ENCODE measurements at places on chromosomes 4 and X. TPM values are rescaled to one million over a fixed set of nuclear protein-coding genes. Genes with fewer than 3 reads are reported as not detected.

TRIM75 gene
- total RNA-seq: not detected

TLR10 gene
- total RNA-seq: not detected

CSAG3 gene
- total RNA-seq: not detected

DNA sequence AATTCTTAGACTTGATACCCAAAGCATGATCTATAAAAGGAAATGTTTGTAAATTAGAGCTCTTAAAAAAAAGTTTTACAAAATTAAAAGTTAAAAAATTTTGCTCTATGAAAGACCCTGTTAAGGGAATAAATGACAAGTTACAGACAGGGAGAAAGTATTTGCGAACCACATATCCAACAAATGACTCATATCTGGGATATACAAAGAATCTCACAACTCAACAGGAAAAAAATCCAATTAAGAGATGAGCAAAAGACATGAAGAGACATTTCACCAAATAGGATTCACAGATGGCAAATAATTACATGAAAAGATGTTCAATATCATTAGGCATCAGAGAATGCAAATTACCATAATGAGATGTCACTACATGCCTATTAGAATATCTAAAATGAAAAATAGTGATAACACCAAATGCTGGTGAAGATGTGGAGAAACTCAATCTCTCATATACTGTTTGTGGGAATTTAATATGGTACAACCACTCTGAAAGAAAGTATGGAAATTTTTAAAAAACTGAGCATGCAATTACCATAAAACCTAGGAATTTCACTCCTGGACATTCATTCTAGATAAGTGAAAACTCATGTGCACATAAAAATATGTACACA is 100.8 kb upstream of the EOLA2 start:
- DNase-seq: no peak
- H3K27ac ChIP-seq: no peak overlapping the region
- no peak overlapping the region for H3K4me3 ChIP-seq
- no peaks in the 10 kb centered on the region for H3K36me3 ChIP-seq

NXF2B gene
- total RNA-seq: 1.3 TPM

PASD1 gene
- total RNA-seq: not detected

GRCh38 chr4:184262901-184263300 is 45.2 kb upstream of the ENPP6 start:
- no peaks in the 10 kb centered on the region for H3K36me3 ChIP-seq
- no peaks in the 10 kb centered on the region for H3K4me1 ChIP-seq
- no peak overlapping the region for H3K4me3 ChIP-seq
- no peak overlapping the region for H3K27ac ChIP-seq

GRCh38 chr4:176798540-176798939 is 5.8 kb upstream of the VEGFC start:
- no peaks in the 10 kb centered on the region for H3K36me3 ChIP-seq
- no peaks in the 10 kb centered on the region for H3K4me1 ChIP-seq
- no peak overlapping the region for H3K4me3 ChIP-seq
- peaks cover 9% of the 10 kb centered on the region for H3K27me3 ChIP-seq

Measured in endodermal cell (in vitro differentiated cells).